ENCODE measurements at places on chromosomes 1 and 21.
A peak's percentile ranks its signal among the peaks of the same experiment; 100 is the strongest.

DNA sequence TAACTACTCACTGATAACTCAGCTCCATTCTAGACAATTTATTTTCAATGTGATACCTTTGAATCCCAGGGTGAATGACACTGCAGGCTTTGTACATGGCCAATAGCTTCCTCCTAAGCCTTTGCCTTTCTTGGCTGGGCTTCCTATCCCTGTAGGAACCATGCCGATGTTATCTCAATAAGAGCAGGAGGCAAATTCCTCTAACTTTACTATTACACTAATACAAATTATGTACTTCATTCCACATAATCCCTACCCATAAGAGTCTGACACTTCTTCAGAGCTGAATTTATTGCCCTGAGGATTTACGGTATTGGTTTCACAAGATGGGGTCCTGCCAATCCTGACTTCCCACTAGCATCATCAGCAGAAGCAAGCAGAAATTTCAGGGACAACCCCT lies 14.0 kb downstream of the TGFBR3 start:
- no peak for DNase-seq

DNA sequence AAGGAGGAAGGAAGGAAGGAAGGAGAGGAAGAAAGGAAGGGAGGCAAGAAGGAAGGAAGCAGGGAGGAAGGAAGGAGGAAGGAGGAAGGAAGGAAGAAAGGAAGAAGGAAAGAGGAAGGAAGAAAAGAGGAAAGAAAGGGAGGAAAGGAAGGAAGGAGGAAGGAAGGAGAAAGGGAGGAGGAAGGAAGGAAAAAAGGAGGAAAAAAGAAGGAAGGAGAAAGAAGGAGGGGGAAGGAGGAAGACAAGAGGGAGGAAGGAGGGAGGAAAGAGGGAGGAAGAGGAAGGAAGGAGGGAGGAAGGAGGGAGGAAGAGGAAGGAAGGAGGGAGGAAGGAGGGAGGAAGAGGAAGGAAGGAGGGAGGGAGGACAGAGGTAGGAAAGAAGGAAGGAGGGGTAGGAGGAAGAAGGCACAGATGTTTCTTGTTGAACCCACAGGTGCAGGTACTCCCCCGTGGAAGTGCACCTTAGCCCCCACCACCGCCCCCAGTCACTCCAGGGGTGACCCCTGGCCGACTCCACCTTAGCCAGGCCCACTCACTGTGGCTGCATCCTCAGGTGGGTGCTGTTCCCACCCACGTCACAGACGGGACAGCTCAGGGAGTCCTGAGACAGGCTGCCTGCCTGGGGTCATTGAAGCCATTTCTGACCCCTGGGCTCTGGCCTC lies 57.9 kb upstream of the TTC34 start:
- no peak for DNase-seq

DNA sequence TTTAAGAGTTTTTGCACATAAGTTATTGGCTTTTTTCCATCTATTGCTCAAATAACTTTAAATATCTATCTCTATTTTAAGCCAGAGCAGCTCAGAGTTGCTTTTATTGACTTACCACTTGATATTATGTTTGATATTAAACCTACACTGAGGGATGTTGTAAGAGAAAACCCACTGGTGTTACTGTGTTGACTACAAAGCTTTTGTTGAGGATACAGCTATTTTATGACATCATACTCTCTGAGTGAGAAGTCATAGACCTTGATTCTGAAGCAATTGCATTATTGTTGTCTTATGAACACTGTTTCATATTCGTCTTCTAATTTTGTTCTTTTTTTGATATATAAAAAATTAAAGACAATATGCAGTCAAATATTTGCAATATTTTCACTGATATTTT lies 560.4 kb downstream of the PTBP2 start:
- DNase-seq = no peak

DNA sequence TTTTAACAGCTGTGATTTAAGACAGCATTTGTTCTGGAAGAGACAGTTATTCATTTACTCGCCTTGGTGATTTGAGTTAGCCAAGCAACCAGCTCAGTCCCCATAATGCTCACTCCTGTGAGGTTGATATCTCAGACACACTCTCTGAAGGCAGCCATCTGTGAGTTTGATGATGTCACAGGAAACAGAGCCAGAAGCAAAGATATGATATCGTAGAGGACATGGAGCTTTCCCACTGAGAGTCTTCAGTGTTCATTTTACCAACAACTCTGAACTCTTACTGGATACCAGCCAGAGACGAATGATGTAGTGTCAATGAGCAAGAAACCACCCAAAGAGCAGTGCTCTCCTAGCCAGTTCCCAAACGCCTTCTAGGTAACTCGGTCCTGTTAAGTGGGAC lies 219.4 kb downstream of the SLC35F3 start:
- no peak for DNase-seq

DNA sequence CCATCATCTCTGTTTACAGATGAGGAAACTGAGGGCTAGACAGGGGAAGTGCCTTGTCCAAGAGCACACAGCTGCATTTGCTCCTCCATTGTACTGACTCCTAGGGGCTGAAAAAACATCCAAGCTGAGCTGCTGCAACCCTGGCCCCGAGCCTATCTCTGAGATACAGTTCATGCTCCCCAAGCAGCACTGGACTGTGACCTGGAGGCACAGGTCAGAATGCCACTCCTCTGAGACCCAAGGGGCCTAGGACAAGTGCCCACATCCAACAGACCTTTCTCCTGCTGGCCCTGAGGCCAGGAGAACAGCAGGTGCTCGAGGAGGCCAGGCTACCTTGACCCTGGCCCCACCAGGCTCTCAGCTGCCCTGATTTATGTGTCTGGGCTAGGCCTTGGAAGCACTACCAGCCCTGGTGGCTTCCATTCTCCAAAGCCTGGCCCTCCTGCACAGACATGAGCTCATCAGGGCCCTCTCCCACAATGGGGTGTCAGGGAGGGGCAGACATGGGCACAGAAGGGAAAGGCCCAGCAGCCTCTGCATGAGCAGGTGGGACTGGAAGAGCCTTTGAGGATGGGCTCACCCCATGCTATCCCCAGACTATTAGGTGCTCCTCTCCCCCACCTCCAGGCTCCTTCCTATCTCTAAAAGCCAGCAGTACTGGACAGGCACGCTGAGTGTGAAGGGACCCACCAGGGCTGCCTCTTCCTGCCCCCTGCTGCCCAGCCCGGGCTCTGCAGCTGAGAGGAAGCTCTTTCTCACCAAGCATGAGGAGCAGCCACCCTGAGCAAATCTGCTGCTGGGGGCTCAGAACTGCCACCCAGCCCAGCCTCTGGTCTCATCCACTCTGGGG lies 18.8 kb downstream of the ADGRB2 start:
- DNase-seq = peak; percentile 41

- DNase-seq = no peak
These were observed 11.6 kb downstream of the TMEM53 start for GRCh38 chr1:44662683-44663030.

DNA sequence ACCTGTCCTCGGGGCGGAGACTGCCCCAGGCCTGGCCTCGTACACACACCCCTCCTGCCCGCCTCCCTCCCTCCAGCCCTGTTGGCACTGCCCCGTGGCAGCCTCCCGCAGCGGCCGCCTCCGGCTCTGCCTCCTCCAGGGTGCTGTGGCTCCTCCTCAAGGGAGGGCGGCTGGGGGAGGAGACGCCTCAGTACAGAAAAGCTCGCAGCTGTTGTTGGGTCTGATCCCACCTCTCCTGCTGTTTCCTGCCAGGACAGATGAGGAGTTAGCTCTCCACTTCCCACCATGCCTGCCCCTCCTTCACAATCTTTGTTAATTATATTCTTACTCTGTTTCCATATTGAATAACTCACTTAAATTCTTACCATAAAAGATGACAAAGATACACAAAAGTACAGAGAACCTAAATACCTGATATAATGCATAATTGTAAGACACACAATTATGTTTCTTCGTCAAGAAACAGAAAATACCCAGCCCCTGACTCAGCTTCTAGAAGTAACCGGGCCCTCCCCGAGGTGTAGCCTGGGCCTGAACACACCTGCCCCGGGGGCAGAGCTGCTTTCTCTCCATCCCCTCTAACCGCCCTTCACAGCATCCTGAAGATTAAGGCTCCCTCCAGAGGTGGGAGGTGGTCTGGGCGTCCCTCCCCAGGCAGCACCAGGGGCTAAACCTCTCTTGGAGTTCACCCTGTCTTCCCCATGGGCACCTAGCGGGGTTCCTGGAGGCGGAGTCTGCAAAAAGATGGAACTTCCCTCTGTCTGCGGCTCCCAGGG lies 30.6 kb upstream of the COL6A1 start:
- DNase-seq = no peak

GRCh38 chr1:178019622-178020021 lies 49.8 kb upstream of the SEC16B start:
- no peak for DNase-seq
